Brain (organoid and tissue), 16 donors: ENCODE measurements at places on chromosomes 2 and 18. TPM values are rescaled to one million over a fixed set of nuclear protein-coding genes. Genes with fewer than 3 reads are reported as not detected.

DNA sequence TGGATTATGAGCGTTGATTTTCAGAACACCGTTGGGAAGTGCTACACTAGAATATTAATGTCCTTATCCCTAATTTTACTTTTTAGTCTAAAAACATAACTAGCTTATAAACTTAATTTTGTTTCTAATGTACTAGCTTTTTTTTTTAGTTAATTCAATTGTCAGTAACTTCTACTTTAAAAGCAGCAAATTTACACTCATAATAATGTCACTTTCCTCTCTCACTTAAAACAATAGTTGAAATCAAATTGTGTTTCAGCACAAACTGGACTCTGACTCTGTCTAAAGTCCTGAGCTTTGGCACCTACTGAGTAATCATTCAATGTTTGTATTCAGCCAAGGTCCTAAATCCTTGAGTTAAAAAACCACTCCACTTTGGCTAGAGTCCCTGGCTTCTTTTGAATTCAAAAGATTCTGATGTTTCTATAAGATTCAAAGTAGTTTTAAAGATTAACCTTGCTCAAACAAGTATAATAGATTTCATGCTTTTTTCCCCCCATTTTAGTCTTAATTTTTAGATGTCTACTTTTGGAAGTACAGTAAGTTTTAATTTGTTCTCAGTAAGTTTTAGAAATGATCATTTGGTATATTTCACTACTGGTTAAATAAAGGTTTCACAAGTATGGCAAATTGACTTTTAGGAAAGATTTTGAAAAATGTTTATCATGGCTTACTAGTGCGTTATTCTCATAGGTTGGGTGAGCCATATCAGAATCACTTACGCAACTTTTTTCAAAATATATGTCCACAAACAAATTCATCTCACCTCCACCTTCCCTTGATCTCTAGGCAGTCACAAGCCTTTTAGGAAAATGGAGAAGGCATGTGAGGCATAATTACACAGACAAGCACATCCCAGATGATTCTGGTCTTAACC is 23.4 kb downstream of the CCNYL1 start:
- no peak for DNase-seq

- DNase-seq, result no peak
These were observed 57.8 kb upstream of the ST8SIA3 start for GRCh38 chr18:57294547-57294946.

GRCh38 chr2:72515696-72516095 is 310.1 kb downstream of the EXOC6B start:
- DNase-seq, result no peak

GRCh38 chr2:204258890-204259289 is 286.4 kb upstream of the PARD3B start:
- DNase-seq, result peak; percentile 37

- no peak for DNase-seq
These were observed 43.4 kb downstream of the DPP4 start for GRCh38 chr2:162030363-162031190.

GRCh38 chr2:234569776-234570430 is 73.0 kb upstream of the ARL4C start:
- no peak for DNase-seq

- DNase-seq, result no peak
These were observed 56.2 kb upstream of the ATP8B1 start for GRCh38 chr18:57859314-57859713.

DNA sequence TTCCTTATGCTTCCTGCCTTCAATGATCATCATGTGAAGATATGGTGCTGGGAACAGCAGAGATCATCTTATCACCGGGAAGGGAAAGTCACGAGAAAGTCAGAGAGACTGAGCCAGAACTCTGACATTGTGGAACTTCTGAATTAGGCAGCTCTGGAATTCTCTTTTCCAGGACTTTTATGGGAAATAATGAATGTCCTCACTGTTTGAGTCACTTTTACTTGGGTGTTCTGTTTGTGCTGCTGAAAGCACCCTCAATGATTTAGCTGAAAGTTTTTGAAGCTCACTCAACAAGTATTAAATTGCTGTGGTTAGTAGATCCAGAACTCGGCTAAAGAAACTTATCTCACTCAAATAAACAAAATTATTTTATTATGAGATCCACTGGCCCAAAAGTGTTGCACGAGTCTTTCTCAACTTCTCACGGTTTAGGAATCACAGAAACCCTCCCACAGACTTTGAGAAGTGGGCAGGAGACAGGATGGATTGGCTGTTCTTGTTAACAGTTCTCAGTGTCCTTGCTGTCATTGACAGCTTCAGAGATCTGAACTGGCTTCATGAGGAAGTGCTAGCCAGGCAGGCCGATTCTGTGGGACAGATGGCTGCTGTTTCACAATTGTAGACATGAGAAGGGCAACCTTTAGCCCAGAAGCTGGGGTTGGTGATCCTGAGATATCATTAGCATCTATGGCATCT is 26.4 kb upstream of the ATRAID start:
- DNase-seq, result peak; percentile 24

The HOXD4 gene
- polyA plus RNA-seq, result not detected

GRCh38 chr2:113131352-113132185 is 4.2 kb downstream of the IL1RN start:
- DNase-seq, result no peak

DNA sequence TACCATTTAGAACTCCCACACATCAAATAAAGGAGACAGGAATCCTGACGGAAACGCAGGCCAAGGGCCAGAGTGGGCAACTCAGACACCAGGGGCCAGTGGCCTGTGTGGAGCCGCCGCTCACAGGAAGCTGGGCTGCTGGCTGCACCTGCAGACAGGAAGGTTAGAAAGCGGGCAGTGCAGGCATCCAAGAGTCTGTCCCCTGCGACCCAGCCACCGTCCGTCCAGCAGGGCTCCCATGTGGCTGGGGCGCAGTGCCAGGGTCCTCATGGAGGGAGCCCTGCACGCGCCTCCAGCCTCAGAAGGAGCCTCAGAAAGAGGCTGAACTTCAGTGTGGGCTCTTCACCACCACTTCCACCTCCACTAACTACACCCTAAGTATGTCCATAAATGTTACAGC is 2.5 kb upstream of the ANO7 start:
- no peak for DNase-seq

The LINC00305 gene
- polyA plus RNA-seq, result not detected

DNA sequence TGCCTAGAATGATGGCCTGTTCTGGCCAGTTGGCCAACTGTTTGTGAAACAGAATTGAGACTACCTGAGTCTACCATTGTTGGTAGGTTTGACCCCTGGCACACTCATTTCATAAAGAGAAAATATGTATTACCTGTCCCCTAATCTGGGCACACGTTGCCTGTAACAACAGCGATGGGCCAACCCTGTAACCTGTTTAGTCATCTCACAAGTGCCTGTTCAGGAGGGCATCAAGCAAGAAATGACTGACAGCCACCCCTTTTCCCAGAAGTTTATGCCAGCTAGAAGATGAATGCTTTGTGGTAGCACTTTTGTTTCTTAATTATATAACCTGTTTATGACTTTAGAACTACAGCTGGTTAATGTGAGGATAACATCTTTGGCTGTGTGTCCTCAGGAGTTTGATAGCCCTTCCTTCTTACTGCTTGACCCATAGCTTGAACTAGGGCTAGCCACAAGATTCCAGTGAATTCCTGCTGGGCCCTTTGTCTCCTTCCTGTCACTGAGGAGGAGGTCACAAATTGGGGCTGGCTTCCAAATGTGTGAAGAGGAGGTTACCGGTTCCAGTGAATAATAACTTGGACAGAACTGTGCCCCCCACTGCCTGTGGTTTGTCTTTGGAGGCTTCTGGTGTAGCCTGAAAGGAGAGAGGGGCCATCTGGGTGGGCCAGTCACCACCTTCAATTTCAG is 273.9 kb upstream of the EPAS1 start:
- no peak for DNase-seq

The PLB1 gene
- polyA plus RNA-seq, result 0.64 TPM

The NT5C1B gene
- polyA plus RNA-seq, result not detected

The LAMA1 gene
- polyA plus RNA-seq, result 0.32 TPM

DNA sequence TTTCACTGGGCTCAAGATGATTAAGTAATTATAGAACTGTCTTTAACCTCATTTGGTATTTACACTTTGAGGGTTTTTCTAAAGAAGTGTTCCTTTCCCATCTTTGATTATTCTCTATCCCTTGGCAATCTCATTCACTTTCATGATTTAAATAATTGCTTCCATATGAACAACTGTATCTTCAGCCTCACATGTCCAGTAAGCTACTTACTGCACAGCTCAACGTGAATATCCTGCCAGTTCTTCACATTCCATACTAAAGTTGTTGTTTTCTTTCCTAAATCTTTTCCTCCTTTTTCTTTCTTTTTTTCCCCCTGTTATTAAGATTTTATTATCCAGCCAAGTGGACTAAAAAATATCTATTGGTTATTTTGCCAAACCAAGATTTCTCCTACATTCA is 37.7 kb downstream of the ZC3H15 start:
- no peak for DNase-seq

DNA sequence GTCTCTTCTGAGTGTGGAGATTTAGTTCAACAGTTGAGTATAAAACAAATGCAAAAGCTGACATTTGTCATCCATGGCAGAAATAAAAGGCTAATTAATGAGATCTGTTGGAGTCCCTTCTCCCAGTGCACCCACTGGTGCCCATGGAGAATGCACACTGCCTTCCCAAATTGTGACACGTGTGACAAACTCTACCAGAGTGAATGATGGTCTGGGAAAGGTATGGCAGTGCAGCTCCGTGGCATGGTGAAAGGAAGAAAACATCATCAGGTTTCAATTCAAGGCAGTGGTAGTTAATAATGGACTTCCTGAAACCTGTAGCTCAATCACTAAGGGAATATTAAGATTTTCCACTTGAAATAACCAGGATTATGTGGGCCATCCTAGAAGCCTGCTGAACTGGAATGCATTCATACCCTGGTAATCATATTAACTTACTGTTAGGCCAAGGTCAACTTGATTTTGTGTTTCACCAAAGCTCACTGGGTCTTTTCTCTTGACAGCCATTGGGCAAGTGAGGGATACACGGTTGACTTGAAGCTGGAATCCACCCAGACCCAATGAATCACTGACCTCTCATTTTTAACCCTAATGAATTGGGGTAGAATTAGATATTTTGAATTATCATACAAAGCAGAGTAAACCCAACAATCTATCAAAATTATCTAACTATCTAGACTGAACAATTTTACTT is 167.6 kb downstream of the AFF3 start:
- no peak for DNase-seq

- DNase-seq, result no peak
These were observed 457.3 kb downstream of the ADCYAP1 start for GRCh38 chr18:1361936-1362335.

The DCC gene
- 0.36 TPM for polyA plus RNA-seq

- no peak for DNase-seq
These were observed 1.2 kb upstream of the SRBD1 start for GRCh38 chr2:45612285-45612684.

DNA sequence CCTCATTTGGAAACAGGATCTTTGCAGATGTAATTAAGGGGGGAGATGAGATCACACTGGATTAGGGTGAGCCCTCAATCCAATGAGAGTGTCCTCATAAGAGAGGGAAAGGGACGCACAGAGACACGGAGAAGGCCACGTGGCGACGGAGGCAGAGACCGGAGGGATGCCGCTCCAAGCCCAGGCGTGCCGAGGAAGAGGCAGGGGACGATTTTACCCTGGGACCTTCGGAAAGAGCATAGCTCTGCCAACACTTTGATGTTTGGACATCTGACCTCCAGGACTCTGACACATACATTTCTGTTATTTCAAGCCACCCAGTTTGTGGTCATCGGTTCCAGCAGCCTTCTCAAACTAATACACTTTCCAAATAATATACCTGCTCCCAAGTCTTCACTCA is 84.4 kb upstream of the ZCCHC2 start:
- no peak for DNase-seq

The EHD3 gene
- 14.9 TPM for polyA plus RNA-seq

DNA sequence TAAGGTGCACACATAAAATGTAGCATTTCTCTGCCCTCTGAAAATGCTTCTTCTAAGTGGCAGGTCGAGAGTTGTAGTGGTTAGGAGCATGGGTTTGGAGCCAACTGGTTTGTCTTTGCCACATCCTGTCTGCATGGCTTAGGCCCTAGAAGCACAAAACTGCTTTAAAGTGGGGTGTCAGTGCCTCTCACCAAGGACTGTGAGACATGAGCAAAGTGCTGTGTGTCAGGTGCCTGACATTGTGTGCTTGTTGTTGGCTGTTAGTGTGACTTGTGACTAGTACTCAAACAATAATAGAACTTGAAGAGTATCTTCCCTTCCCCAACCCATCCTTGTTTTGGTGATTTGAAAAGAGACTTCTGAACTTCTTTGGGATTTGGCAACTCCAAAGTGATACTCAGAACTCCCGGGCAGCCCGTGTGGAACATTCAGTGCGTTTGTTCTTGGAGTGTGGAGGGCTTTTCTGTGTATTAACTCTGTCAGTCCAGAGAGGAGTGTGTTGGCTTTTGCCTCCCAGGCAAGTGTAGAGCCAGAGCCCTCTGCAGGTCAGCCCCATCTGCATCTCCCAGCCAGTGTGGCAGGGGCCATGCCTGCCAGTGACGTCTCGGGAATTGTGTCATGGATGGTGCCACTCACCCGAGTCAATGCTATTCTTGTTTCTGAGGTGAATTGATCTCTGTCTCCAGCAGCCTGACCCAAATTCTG is 5.0 kb downstream of the MGAT5 start:
- DNase-seq, result no peak

DNA sequence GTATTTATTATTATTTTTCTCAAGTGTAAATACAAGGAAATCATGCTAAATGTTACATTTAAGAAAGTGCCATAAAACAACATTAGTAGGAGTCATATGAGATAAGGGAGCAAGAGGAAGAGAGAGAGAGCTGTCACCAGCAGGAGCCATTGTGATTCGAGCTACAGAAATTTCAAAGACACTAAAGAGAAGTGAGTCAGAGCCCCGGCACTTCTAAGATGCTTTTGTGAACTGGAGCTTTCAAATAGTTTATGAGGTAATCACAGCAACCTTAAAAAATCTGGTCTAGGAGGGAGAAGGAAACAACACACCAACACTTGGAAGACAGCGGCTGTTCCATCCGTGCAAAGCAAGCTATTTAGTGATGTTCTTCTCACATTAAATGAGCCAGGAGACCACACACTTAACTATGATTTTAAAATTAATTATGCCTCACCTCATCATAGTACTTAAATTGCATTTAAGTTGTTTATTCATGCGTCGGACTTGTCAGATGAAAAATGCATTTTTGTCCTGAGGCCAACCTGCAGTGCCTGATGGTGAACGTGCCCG is 382.7 kb upstream of the SALL3 start:
- DNase-seq, result no peak

DNA sequence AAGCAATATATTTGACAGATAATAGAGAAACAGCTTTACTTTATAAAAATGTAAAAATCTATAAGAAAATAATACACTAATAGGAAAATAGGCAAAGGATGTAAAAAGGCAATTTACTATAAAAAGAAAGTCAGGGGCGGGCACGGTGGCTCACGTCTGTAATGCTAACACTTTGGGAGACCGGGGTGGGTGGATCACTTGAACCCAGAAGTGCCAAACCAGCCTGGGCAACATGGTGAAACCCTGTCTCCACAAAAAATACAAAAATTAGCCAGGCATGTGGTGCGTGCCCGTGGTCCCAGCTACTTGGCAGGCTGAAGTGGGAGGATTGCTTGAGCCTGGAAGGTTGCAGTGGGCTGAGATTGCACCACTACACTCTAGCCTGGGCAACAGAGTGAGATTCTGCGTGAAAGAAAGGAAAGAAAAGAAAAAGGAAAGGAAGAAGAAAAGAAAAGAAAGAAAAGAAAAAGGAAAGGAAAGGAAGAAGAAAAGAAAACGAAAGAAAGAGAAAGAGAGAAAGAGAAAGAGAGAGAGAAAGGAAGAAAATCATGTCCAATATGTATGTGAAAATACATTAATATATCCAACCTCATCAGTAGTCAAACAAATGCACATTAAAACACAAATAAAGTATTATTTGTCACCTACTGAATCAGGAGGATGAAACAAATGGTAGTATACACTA is 65.1 kb downstream of the ADD2 start:
- no peak for DNase-seq
